ENCODE measurements at places on chromosomes 5 and 9. TPM values are rescaled to one million over a fixed set of nuclear protein-coding genes. Genes with fewer than 3 reads are reported as not detected.

DNA sequence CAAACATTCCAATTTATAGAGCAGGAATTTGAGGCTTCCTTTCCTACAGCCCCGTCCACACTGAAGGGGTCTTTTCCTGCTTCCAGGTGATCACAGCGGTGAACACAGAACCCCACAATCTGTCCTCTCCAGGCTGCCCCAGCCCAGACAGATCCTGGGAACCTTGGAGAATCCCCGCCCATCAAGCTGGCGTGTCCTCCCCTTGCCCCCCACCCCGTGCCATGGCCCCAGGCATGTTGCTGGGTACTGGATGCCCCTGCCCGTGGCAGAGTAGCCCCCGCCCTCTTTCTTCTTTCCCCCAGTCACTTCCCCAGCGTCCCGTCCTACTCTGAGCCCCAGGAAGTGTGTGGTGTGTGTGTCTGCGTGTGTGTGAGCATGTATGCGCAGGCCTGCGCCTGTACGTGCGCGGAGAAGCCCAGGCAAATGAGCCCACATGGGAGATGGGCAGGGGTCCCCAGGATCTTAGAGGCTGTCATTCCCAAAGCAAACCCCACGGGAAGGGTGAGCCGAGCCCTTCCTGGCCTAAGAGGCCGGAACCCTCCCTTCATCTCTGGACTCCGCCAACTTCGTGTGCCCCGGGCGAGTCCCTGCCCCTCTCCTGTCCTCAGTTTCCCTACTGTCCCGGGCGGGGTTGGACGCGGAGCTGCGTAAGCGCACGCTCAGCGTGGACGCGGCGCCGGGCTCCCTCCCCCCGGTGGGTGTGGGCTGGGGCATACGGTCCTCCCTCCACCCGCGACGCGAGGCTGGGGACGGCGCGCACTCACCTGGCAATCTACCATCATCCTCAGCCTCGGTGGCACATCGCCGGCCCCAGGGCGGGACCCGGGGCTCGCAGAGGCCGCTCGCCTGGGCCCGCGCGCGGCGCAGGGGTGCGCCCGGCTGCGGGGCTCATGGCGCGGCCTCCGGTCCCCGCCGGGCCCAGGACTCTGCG is 15.2 kb downstream of the GBGT1 start:
- no peak for DNase-seq

DNA sequence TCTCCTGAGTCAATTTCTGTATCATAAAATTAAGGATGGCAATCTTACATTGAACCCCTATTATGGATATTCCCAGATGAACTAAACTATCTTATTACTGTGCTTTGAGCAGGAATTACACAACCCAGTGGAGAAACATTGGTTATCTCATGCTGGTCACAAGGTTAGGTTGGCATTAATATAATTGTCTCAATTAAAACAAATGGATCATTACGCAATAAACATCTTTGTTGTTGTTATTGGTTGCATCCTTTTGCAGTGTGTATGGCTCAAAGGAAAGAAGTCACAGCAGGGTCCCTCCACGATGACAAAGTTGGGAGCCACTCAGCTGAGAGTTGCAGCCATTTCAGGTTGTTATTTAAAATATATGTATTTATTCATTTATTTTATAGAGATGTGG is 297.0 kb upstream of the KLF4 start:
- no peak for DNase-seq

GRCh38 chr9:136021171-136021871 is 60.1 kb upstream of the UBAC1 start:
- DNase-seq: no peak

DNA sequence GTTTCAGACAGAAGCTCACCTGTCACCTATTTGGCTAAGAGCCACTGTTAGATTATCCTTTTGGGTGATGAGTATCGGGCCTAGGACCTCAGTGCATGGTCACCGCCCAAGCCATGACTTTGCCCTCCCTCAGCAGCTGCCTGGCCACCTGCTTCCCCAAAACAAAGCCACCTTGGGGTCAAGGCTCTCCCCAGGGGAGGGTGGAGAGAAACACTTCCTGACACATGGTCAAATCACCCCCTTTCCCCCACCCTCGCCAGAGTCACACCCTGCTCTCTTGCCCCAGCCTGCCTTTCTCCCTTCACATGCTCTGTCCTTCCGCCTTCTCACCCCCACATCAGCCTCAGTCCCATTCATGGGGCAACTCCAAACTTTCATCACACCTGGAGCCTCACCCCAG is 1.7 kb upstream of the HBEGF start:
- DNase-seq: no peak

GRCh38 chr5:122909470-122910100 is 64.2 kb downstream of the SNX24 start:
- no peak for DNase-seq

DNA sequence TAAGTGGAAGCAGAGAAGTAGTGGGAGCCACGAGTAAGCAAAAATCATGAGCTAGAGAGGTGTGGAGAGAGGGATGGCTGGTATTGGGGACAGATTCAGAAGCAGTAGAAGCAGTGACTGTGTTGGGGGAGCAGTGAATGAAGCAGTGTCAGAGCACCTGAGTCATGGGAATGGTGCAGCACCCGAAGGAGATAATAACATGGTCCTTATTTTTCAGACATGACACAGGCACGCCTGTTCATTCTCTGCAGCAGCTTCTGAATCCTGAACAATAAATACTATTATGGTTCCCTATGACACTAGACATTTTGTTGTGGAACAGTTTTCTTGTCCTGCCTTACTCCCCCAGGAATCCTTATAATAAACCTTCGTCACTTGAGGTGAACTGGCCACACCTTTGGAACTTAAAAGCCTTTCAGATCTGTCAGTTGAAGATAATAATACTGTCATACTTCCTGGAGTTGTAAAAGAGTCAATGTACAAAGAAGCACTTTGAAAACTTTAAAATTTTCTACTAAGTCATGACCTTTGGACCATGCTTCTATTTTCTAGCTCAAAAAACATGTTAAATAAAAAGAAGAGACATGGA is 7.0 kb upstream of the RASA1 start:
- DNase-seq: no peak

GRCh38 chr5:76367623-76368371 is 35.3 kb upstream of the IQGAP2 start:
- DNase-seq: no peak

GRCh38 chr9:89768650-89769071 is 163.8 kb downstream of the GADD45G start:
- no peak for DNase-seq

- DNase-seq: no peak
These were observed 598 bp downstream of the MYO10 start for GRCh38 chr5:16935231-16936149.

GRCh38 chr9:136854113-136854841 is 2.1 kb downstream of the MAMDC4 start:
- DNase-seq: no peak

DNA sequence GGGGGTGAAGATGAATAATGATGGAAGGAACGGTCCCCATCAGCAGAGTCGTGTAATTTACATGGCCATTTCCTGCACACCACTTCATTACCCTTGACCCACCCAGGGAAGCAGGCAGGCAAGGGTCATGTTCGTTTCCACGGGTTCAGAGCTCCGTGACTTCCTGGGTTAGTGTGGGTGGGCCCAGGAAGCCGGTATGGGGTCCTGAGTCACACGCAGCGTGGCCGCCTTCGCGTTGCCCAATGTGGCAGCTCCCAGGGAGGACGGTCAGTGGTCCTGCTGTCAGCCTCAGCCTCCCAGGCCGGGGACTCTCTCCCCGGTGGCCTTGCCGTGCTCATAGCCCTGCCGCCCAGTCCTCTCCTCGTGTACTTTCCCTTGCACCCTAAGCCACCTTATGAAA is 5.1 kb upstream of the TERT start:
- DNase-seq: no peak

DNA sequence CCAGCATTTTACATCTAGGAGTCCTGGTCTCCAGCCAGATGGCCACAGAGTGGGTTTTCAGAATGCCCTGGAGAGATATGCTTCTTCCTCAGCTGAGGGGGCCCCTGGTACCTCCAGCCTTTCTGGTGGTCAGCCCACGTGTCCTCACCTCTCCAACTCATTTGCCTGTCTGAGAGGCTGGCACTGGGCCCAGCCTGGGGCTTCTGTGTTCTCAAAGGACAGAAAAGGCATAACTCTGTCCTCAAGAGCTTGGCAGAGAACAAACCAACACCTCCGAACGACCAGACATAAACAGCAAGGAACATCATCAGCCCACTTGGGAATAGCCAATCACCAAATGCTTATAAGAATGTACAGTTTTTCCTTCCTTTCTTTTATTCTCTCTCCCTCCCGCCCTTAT is 17.1 kb downstream of the ENG start:
- no peak for DNase-seq

- DNase-seq: no peak
These were observed 23.7 kb downstream of the CSNK1G3 start for GRCh38 chr5:123535648-123536047.

- peak; percentile 80 for DNase-seq
These were observed 319.6 kb downstream of the DRD1 start for GRCh38 chr5:175124251-175124813.

DNA sequence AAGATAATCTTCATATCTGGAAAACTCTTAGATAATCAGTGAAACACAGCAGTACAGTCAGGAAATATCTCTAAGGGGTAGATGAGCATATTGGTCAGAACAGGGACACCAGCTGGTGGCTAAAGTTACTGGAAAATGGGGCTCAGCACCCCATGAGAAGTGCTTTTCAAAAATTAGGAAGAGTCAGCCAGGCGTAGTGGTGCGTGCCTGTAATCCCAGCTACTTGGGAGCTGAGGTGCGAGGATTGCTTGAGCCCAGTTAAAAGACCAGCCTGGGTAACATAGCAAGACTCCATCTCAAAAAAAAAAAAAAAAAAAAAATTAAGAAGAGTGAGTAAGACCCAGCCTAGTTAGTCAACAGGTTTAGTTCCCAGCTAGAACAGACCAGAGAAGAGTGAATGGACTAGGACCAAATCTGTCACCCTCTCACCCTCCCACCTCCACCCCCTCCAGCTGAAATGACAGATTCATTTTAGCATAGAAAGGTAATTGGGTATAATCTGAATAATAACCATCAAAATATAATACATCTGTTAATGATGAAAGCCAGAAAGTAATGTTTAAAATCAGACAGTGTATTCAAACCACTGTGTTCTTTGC is 120.9 kb downstream of the CDC42SE2 start:
- DNase-seq: no peak

DNA sequence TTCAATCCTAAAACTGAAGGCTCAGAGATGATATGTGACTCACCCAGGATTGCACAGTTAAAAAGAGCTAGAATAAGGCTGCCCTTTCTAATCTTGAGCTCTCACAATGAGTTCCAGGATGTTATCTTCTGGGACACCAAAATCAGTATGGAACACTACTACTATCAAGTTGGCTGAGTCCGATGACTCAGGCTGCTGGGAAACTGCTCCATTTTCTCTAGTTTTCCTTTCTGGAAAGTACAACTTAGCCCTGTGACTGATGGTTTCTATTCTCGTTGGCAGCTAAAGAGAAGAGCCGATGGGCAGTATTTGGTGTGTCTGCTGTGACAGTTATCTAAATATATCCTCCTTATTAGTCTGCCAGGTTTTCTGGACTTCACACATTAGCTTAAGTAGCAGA is 37.9 kb upstream of the DPYSL3 start:
- DNase-seq: no peak

DNA sequence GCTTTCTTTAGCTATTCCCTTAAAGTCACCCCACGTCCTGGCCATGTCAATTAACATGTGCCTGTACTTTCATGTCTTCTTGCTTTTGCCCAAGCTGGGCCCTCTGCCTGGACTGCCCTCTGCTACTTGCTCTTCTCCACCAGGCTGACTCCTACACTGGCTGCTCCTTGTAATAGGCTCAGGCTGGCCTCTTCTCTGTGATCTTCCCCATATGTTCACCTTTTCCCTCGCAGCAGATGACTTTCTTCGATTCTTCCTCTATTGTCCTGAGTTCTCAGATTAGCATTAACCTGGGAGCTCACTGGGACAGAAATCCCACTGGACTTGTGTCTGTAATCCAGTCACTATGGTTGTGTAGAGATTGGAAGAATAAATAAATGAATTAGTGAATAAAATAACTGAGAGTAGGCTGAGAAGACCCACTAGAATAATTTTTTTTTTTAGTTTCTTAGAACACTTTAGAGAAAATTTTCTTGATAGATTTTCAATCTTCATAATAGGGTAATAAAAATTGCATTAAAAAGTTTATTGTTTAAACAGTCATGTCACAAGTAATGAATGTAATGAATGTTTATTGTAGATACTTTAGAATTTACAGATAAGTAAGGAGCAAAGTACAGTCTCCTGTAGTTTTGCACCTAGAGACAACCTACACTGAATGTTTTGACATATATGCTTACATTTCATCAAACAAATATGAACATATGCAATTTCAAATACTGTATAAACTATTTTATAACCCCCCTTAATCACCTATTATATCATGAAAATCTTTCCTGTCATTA is 47.4 kb upstream of the TNFSF15 start:
- DNase-seq: no peak

DNA sequence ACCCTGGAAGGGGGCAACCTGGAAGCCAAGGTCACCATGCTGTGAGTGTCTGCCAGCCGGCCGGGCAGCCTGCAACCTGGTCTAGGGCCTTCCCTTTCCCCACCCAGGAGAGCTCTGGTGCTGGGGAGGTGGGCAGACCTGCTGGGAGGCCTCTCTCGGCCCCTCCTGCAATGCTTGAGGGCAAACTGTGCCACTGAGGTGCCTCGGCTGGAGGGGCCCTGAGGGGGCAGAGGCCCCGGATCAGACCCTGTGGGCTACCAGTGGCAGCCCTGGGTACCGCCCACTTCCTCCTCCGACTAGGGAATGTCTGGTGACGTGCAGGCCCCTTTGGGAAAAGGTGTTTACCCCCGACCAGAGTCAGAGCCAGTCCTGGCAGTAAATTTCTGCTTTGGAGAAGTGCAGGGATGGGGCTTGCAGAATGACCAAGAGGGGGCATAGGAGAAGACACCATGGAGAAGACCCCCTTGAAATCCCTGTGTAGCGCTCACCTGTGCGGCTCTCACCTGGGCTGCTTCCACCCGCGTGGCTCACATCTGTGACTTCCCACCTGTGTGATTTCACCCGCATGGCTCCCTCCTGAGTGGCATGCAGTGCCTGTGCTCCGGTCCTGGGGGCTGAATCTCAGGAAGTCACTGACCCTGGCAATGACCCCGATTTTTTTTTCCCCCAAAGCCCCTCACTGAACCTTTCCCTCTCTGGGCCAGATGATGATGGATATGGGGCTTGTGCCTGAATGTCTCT is 1.1 kb downstream of the LCN1 start:
- no peak for DNase-seq

Gene C5orf52
- total RNA-seq: not detected

Gene FLT4
- total RNA-seq: 0.17 TPM

Gene MZB1
- 0.81 TPM for total RNA-seq

Gene RLN1
- not detected for total RNA-seq

Gene LCN15
- total RNA-seq: 0.76 TPM

Gene ANKDD1B
- total RNA-seq: 0.84 TPM

Gene FAM151B
- total RNA-seq: 1.2 TPM

Measured in HCT116 (cell line).